ENCODE measurements at places on chromosomes 1 and 21.

GRCh38 chr1:161307230-161307768 is 2.5 kb downstream of the MPZ start:
- no peak for DNase-seq

DNA sequence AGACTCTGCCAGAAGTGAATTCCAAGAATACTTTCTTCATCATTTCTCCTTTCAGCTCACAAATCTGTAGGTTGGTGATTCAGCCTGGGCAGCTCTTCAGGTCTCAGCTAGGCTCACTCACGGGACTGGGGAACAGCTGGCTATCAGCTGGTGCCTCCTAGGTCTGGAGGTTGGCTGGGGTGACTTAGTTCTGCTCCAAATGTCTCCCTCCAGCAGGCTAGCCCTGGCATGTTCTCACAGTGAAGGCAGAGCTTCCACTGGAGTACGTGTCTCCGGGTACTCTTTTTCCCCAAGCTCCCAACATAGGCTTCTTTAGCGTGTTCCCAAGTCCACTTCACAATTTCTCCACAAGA is 12.5 kb upstream of the VAMP4 start:
- no peak for DNase-seq

DNA sequence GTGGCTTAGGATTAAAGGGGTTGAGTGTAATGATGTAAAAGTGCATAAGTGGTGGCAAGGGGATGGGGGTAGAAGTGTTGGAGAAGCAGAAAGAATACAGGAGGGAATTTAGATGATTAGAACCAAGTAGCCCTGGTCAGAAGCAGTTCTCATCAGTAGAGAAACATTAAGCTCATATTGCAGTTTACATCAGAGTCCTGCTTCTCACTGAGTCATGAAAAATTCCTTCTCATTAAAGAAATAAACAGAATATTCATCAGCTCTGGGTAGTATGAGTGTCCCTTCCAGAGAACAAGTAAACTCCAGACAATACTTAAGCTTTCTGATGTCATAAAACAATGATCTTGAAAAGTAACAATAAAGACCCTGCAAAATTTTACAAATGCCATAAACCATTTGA is 36.5 kb downstream of the LRRIQ3 start:
- DNase-seq: no peak

- no peak for DNase-seq
Measured at GRCh38 chr1:53617382-53617781, 121.6 kb downstream of the GLIS1 start.

DNA sequence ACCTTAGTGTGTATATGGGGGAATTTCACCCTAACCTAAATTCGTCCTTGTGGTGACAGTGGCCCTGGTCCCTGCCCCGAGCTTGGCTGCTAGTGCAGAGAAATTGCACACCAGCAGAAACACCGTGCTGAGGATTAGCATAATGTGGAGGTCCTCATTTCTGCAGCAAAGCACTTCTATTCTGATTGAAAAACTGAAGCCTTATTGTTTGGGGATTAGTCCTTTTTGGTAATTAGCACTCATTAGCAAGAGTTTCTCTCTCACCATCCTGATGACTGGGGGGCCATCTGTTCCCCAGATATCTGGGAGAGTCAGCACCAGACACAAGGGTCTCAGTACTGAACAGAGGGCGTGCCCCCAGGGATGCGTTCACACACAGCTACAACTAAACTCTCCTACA is 55.2 kb downstream of the AJAP1 start:
- no peak for DNase-seq

DNA sequence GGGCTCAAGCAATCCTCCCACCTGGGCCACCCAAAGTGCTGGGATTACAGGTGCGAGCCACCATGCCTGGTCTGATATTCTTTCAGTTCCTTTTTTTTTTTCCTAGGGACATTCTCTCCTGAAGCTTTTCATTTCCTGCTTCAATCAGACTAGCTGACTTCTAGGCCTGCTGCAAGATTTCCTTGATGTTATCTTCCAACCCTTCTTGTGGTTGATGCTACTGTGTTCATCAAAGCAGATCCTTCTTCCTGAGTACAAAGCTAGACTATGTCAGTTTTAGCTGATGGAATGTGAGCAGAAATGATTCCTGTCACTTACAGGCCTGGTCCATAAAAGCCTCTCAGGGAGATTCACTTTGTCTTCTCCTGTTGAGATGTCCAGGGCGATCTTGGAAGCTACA is 146.4 kb downstream of the CDC7 start:
- no peak for DNase-seq

- DNase-seq: no peak
Measured at GRCh38 chr21:17527240-17527639, 14.4 kb downstream of the CXADR start.

DNA sequence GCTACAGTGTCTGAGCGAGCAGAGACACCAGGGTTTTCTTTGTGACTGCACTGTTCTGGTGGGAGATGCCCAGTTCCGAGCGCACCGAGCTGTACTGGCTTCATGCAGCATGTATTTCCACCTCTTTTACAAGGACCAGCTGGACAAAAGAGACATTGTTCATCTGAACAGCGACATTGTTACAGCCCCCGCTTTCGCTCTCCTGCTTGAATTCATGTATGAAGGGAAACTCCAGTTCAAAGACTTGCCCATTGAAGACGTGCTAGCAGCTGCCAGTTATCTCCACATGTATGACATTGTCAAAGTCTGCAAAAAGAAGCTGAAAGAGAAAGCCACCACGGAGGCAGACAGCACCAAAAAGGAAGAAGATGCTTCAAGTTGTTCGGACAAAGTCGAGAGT is 2.7 kb downstream of the ZBTB18 start:
- DNase-seq: no peak

GRCh38 chr21:42687796-42688195 is 34.4 kb downstream of the PDE9A start:
- DNase-seq: no peak

- DNase-seq: no peak
Measured at GRCh38 chr1:118084400-118084799, 100.6 kb downstream of the SPAG17 start.

- no peak for DNase-seq
Measured at GRCh38 chr21:37921091-37921490, 4.8 kb upstream of the KCNJ6 start.

- no peak for DNase-seq
Measured at GRCh38 chr1:156233426-156234127, 8.4 kb upstream of the BGLAP start.

GRCh38 chr1:5640845-5641244 is 351.4 kb downstream of the NPHP4 start:
- DNase-seq: peak; percentile 13

DNA sequence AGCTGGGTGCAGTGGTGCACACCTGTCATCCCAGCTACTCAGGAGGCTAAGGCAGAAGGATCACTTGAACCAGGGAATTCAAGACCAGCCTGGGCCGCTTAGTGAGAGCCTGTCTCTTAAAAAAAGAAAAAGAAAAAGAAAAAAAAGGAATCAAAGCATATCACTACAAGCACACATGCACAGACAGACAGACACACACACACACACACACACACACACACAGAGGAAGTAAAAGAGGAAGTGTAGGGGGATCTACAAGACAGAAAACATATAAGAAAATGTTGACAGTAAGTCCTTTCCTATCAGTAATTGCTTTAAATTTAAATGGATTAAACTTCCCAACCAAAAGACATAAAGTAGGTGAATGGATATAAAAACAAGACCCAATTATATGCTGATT is 180.3 kb downstream of the FAF1 start:
- no peak for DNase-seq

DNA sequence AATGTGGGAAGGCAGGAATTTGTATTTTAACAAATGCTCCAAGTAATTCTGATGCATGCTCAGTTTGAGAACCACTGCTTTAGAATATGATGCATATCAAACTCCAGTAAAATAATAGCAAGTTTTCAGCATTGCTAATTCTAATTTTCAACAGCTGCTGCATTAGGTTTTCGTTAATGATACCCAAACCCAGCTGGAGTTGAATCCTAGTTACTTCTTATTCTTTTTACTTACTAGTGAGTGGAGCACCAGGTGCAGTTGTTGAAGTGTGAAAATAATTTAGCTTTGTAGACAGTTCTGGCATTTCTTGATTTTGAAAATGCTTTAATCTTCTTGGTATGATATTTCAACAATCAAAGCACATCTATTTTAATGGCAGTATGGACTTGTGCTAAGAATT is 138.5 kb downstream of the HS2ST1 start:
- no peak for DNase-seq

DNA sequence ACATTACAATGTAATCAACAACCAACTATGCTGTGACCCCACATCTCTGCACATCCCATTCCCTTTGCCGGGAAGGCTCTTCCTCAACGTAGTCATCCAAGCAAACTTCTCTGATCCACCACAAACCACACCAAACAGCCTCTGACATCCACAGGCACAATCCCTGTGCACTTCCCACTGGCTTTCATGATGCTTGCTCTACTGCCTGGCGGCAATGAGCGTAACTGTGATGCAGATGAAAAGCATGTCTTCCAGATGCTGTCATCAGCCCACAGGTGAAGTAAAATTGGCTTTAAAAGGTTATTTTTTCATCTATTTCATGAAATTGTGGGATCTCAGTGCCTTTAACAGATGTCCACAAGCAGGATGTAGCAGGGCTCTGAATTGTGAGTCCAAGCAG is 635.2 kb downstream of the SMYD3 start:
- no peak for DNase-seq

- DNase-seq: no peak
Measured at GRCh38 chr1:46800742-46801141, 1.9 kb downstream of the CYP4B1 start.

GRCh38 chr1:4655674-4656532 is 1.5 kb downstream of the AJAP1 start:
- DNase-seq: no peak

DNA sequence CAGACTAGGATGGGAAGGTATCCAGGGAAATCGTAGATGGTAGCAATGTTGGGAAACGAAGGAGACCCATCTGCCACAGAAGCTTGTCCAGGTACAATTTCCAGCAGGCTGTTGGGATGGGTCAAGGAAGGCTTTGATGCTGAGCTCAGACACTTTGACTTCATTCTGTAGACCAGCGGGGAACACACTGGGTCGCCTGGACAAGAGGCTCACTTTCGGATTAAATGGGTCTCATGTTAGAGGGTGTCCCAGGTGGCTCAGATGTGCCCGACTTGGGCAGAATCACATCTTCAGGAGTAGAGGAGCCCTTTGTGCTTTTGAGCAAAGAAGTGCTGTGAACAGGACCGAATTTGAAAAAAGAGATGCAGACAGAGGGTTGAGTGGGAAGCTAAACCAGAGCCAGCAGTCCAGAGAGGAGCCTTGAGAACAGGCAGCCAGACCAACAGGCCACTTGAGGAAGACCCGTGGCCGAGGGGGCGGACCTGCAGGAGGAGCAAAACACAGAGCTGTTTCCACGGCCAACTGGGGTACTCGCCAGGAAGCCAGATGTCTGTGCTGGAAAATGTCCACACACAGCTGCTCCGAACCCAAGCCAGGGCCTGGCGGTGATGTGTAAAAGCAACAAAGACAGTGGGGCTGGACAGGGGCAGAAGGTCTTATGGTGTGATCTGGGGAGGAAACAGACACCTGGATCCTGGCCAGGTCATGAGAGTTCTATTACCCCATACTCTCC is 146.9 kb downstream of the AJAP1 start:
- DNase-seq: no peak

GRCh38 chr21:41481191-41481590 is 26.8 kb downstream of the TMPRSS2 start:
- DNase-seq: no peak

DNA sequence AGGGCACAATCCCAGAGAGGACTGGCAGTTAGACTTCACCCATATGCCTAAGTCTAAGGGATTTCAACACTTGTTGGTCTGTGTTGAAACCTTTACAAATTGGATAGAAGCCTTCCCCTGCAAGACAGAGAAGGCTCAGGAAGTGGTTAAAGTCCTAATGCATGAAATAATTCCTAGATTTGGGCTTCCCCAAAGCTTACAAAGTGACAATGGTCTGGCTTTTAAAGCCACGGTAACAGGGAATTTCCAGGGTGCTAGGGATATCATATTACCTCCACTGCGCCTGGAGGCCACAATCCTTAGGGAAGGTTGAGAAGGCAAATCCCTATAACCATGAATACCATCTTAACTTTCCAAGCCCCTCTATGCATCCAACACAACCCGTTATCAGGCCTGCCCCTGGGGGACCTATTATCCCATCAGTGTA is 3.3 kb upstream of the FMO4 start:
- DNase-seq: no peak

GRCh38 chr21:46247699-46248421 is 19.3 kb upstream of the LSS start:
- no peak for DNase-seq

DNA sequence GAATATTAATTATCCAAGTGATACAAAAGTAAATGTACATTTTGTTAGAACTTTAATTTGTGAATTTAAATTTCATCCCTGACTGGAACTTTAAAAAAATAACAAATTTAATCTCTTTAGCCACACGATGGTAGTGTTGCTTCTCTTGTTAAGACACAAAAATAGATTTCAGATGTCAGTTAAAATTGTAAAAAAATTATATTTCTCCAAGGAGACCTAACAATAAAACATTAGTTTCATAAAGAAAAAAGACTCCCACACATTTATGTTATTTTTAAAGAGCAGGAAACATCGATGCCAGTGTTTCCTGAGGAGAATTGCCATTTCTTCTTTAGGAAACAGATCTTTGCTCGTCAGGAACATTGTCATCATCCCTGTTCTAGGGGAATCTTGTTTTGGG is 74.0 kb upstream of the DEPDC1 start:
- no peak for DNase-seq

DNA sequence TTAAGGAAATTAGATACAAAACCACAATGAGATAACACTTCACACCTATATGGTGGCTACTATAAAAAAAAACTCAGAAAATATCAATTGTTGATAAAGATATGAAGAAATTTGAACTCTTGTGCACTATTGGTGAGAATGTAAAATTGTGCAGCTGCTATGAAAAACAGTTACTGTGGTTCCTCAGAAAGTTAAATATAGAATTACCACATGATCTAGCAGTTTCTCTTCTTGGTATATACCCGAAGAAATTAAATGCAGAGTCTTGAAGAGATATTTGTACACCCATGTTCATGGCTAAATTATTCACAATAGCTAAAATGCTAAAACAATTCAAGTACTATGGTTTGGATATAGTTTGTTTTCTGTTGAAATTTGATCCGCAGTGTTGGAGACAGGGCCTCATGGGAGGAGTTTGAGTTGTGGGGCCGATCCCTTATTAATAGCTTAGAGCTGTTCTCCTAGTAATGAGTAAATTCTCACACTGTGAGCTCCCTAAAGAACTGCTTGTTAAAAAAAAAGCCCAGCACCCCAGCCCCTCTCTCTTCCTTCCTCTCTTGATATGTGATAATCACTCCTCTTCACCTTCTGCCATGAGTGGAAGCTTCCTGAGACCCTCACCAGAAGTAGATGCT is 1412.1 kb downstream of the PLA2G4A start:
- no peak for DNase-seq

DNA sequence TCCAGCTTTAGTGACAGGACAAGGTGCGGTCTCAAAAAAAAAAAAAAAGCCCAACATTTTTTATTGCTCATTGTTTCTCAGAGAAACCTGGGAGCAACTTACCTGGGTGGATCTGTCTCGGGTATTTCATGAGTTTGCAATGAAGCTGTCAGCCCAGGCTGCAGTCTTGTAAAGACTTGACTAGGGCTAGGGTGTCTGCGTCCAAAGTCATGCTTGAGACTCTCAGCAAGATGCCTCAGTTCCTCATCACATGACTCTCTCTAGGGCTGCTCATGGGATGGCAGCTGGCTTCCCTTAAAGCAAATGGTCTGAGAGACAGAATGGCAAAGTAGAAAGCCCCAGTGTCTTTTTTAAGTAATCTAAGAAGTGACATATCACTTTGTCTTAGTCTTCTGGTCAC is 8.1 kb downstream of the GABPA start:
- DNase-seq: no peak

- DNase-seq: no peak
Measured at GRCh38 chr1:18326211-18326897, 154.4 kb upstream of the KLHDC7A start.

GRCh38 chr1:245856944-245857531 is 650.0 kb downstream of the SMYD3 start:
- no peak for DNase-seq

Measured in activated CD4-positive, alpha-beta memory T cell treated with anti-CD3 and anti-CD28 coated beads, Interleukin-2, amount 10 ng/mL, durations not matched to agents 7 days and 5 days (primary cell).